ENCODE measurements at places on chromosomes 11 and 22.

- no peak for DNase-seq
Observed at GRCh38 chr22:17101475-17102296, 16.9 kb downstream of the IL17RA start.

DNA sequence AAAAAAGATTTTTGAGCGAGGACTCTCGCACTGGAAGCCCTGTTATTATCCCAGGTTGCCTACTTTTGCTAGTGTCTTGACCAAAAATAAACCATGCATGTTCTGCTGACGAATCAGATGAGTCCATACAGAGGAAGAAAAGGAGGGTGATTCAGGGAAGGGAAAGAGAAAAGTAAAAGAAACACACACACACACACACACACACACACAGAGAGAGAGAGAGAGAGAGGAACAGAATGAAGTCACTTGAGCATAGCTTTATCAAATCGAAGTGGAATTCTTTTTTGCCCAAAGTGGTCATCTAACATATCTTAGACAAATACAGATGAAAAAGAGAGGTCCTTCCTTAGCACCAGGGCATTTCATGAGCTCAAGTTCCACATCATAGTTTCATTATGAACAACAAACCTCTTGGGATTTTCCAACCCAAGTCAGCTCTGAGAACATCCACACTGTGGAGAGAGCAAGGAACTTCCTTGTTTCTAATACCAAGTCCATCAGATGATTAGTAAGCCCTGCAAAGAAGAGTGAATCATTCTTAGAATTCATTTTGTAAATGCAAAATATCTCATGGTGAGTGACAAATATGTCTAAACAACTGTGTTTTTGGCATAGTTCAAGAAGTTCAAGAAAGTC, 7.7 kb upstream of the MMP12 start:
- no peak for DNase-seq

GRCh38 chr11:34261095-34261494, 96.7 kb downstream of the ABTB2 start:
- DNase-seq = no peak

DNA sequence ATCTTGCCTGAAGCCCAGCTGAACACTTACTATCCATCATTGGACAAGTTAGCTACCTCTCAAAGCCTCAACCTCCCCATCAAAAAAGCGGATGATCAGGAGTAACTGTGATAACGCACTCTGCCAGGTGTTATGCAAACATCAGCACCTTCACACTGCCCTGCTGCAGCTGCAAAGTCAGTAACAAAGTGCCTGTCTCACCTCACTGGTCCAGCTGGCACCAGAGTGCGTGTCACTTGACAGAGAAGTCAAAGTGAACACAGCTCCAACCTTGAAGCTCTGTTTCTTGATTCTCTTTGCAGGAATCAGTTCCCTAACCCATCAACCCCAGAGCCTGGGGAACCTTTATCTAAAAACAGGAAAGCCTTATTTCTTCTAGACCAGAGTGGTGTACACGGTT, 413.6 kb downstream of the CTTN start:
- no peak for DNase-seq

GRCh38 chr22:38798496-38798895, 4.6 kb upstream of the DNAL4 start:
- DNase-seq = no peak

GRCh38 chr11:95559899-95560298, 229.7 kb downstream of the FAM76B start:
- DNase-seq = no peak

- DNase-seq = no peak
Observed at GRCh38 chr22:44444341-44445306, 53.4 kb downstream of the RTL6 start.

DNA sequence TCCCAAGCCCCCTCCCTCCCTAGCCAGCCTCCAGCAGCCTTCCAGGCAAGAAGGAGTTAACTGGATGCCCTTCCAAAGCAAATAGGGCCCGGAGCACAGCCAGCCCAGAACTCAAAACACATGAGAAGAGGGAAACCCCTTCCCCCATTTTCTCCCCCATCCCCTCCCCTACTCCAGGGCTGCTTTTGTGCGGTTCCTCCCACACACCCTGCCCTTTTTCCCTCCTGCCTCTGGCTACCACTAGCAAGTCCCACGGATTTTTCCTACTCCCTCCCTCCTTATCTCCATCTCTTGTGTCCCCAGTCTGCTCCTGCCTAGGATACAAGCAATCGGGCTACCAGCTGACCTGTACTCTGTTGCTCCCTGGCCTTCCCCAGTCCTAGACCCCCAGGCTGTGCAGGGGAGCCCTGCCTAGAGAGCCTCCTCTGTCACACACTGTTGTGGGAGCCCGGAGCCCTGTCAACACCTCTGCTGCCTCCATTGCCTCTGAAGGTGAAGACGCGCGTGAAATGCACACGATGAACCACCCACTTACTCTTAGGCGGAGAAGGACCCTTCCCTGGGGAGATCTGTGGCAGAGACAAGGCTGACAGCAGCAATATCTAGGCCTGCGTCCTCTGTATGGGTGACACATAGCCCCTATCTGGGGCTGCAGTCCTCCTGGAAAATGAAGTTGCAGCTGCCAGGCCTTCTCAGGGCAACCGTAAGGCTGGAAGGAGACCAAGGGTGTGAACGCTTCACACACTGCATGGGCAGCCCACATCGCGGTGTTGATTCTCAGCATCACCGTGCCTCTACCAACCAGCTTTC, 282.8 kb downstream of the MN1 start:
- no peak for DNase-seq

GRCh38 chr11:16738947-16739815, 734 bp downstream of the C11orf58 start:
- DNase-seq = no peak

DNA sequence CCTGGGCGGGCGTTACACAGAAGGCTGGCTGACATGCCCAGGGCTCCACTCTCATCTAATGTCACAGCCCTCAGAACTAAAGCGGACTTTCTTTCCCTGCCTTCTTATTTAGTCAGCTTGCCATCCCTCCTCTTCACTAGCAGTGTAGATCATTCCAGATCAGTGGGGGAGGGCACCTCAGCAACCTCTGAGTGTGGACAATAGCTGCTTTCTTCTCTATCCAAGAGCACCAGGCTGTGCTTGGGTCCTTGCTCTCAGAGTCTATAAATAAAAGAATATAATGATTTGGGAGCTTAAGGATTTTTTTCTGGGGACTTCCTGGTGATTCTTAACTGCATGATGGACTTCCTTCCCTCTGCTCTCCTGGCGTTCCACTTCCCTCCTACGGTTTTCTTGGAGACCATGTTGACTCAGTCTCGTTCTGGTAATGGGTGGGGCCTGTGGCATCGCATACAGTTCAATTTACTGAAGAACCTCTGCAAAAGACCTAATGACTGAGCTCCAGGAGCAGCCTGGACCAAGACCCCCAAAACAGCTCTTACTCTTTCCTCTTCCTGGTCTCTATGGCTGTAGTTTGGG, 2.9 kb upstream of the HMBS start:
- DNase-seq = no peak

- no peak for DNase-seq
Observed at GRCh38 chr11:19164881-19165280, 36.9 kb downstream of the CSRP3 start.

GRCh38 chr22:24134090-24134846, 47.0 kb upstream of the SUSD2 start:
- no peak for DNase-seq

GRCh38 chr22:25840167-25840566, 98.2 kb downstream of the MYO18B start:
- no peak for DNase-seq

DNA sequence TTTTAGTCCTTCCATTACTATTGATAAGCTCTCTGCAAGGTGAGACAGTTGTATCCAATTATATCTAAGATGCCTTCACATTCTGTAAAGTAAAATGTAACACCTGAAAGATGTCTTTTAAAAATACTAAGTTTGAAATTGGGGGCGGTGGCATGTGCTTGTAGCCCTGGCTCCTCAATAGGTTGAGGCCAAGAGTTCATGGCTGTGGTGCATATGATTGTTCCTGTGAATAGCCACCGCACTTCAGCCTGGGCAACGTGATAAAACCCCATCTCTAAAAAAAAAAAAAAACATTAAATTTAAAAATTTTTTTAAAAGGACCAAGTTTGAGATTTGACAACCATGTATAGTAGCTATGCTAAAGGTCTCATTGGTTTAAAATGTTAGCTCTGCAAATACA, 20.5 kb downstream of the CAPRIN1 start:
- no peak for DNase-seq
